ENCODE measurements at places on chromosomes 12 and 14.

- H3K4me1 ChIP-seq: peaks cover 3% of the 10 kb centered on the region
- H3K27me3 ChIP-seq: no peaks in the 10 kb centered on the region
- no peak for DNase-seq
- peaks cover 4% of the 10 kb centered on the region for H3K36me3 ChIP-seq
- no peak overlapping the region for H3K4me3 ChIP-seq
Measured at GRCh38 chr12:101924618-101925017, 47.2 kb downstream of the DRAM1 start.

DNA sequence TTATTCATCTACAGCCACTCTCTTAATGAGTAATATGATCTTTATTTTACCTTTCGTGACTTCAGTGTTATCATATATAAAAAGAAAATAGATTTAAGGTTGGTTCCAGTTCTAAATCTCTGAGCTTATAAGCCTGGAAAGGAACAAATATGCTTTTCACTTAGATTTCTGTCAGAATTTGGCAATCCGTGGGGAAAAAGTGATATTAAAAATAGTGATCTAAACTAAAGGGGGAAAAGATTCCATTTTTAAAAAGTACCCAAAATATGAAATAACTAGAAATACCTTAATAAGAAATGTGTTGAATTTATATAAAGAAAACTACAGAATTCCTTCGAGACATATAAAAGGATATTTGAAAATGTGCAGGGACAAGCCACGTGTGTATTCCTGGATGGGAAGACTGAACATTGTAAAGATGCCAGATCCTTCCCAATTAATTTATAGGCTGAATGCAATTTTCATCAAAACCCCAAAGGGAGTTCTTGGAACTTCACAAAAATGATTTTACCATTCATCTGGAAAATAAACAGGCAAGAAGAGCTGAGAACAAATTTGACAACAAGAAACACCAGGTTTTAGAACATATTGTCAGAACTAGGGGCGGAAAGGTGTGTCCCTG is 142.5 kb downstream of the EFCAB11 start:
- no peak overlapping the region for H3K27ac ChIP-seq
- H3K36me3 ChIP-seq: no peaks in the 10 kb centered on the region
- no peaks in the 10 kb centered on the region for H3K27me3 ChIP-seq
- DNase-seq: no peak
- no peaks in the 10 kb centered on the region for H3K4me1 ChIP-seq

DNA sequence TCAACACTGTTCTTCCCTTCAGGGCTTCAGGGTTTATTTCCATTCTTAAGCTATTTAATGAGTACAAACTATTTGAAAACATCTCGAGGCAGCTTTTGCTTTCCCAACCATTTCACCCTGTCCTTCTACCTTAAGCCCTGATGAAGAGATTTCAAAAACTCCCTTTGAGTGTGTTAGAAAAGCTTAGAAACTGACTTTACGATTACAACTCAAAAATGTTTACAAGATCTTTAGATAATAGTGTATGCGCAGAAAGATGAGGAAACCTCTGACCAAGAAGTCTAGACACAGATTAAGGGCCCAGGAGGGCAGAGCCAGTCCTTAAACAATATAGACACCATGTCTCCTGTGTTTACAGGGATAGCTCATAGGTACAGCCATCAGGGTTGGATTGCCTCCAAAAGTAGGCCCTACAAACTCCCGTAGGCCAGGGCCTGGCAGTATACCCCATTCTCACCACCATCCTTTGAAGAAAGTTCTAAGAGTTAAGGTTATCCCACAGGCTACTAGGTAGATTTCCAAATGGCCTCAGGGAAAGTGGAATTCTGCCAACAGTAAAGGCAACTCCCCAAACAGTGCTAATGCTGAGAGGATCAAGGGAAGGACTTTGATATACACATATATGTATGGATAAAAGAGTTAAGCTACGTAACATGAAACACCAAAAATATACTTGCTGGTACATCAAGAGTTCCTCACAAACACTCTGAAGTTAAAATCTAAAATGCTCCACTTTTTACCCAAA is 11.4 kb upstream of the SOS2 start:
- peaks cover 2% of the 10 kb centered on the region for H3K36me3 ChIP-seq
- H3K4me3 ChIP-seq: no peak overlapping the region
- peaks cover 5% of the 10 kb centered on the region for H3K4me1 ChIP-seq
- H3K27me3 ChIP-seq: no peaks in the 10 kb centered on the region

GRCh38 chr14:64465831-64466554 is 694 bp downstream of the AKAP5 start:
- no peaks in the 10 kb centered on the region for H3K27me3 ChIP-seq
- peaks cover 11% of the 10 kb centered on the region for H3K4me1 ChIP-seq
- DNase-seq: peak; percentile 35

- H3K27me3 ChIP-seq: no peaks in the 10 kb centered on the region
- H3K4me1 ChIP-seq: no peaks in the 10 kb centered on the region
- no peak overlapping the region for H3K27ac ChIP-seq
- H3K4me3 ChIP-seq: no peak overlapping the region
- DNase-seq: no peak
Measured at GRCh38 chr12:113886721-113887120, 79.4 kb downstream of the RBM19 start.

DNA sequence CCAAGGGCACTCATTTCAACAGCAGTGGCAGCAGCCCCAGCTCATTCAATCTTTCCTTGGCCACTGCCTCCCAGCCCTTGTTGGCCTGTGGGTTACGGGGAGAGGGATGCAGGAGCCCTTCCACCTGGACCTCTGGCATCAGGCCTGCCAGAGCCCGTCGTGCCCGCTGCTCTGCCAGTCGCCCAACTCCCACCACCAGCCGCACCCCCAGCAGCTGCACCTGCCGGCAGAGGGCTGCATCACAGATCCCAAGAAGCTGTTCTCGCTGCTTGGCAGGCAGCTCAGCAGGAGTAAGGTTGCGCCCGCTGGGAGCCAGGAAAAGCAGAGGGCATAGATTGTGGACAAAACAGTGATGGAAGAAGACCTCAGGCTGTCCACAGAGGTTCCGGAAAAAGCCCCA is 6.7 kb downstream of the SMUG1 start:
- H3K4me1 ChIP-seq: no peaks in the 10 kb centered on the region
- no peak for DNase-seq
- no peaks in the 10 kb centered on the region for H3K27me3 ChIP-seq
- H3K36me3 ChIP-seq: no peaks in the 10 kb centered on the region
- H3K4me3 ChIP-seq: no peak overlapping the region

- peak overlapping the region; percentile 10 for H3K27ac ChIP-seq
- peak; percentile 80 for DNase-seq
- H3K36me3 ChIP-seq: peaks cover 5% of the 10 kb centered on the region
Measured at GRCh38 chr14:75123991-75124390, 2.9 kb downstream of the NEK9 start.

DNA sequence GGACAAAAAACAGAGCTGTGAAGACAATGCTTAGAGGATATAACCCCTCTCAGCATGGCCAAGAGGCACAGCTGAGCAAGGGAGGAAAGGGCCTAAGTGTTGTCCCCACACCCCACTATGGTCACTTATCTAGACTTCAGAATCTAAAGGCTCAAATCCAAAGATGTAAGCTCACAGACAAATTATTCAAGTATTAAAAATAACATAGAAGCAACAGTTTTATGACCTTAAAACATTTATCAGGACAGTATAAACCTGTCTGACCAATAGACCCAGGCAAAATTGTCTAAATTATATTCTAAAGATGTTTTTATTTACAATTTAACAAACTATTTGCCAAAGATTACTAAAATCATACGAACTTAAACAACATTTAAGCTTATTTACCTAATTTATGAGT is 28.1 kb upstream of the PRICKLE1 start:
- H3K27me3 ChIP-seq: no peaks in the 10 kb centered on the region
- peak; percentile 14 for DNase-seq
- no peak overlapping the region for H3K27ac ChIP-seq
- no peaks in the 10 kb centered on the region for H3K36me3 ChIP-seq

- no peak overlapping the region for H3K27ac ChIP-seq
- peaks cover 7% of the 10 kb centered on the region for H3K27me3 ChIP-seq
- H3K36me3 ChIP-seq: no peaks in the 10 kb centered on the region
- DNase-seq: no peak
Measured at GRCh38 chr14:53927171-53927570, 29.5 kb downstream of the BMP4 start.

DNA sequence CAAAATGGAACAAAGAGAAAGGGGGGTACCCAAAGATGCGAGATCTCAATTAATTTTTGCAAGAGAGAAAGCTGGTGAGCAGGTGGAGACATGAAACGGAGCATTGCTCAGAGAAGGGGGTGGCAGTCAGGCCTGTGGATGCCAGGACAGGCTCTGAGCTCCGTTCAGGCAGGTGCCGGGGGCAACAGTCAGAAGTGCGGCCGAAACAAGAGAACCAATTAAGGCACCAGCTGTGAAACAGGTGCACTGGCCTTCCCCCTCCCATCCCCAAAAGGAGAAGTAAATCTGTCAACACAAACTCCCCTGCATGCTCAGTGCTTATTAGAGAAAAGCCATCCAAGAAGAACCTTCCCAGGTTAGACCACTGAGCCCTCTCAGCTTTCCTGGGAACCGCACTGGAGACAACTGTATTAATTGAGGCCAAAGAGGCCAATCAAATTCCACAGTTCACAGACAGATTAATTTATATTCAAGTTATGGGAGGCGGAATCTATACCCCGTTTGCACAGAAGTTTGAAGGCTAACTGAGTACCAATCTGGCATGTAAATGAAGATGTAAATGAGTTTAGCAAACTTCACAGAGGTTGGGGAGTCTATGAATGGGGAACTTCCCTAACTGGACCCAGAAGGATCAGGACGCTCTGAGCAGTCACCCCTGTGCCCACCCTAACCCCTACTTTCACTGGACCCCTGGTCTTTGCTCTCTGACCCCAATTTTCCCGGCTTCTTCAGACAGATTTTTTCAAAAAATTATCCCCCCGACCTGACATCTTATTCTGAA is 20.9 kb downstream of the OAS2 start:
- no peak for DNase-seq
- no peak overlapping the region for H3K27ac ChIP-seq
- no peaks in the 10 kb centered on the region for H3K27me3 ChIP-seq
- H3K4me3 ChIP-seq: no peak overlapping the region
